A549 treated with dexamethasone at 1 μM for 4 hours (cell line): ENCODE measurements at places on chromosomes 7 and 10. TPM values are rescaled to one million over a fixed set of nuclear protein-coding genes. Genes with fewer than 3 reads are reported as not detected.

The MRPS17 gene
- total RNA-seq: 24.1 to 31.5 TPM (median 26.6 TPM) in 5 replicates

The SLC13A4 gene
- 0.13 to 0.22 TPM in 2 of 5 replicates, not detected in the others for total RNA-seq

The ANXA8 gene
- total RNA-seq: 30.6 to 40.7 TPM (median 30.7 TPM) in 5 replicates

The MYO1G gene
- total RNA-seq: 0.14 to 0.33 TPM (median 0.26 TPM) in 5 replicates

The CYP3A4 gene
- 0.05 to 0.14 TPM (median 0.08 TPM) in 4 of 5 replicates, not detected in the other for total RNA-seq

The NME8 gene
- total RNA-seq: not detected in 5 replicates

The ANKRD30A gene
- 0.34 to 0.72 TPM (median 0.51 TPM) in 5 replicates for total RNA-seq
